NCI-H1105 (cell line): ENCODE measurements at places on chromosomes 1 and 21.

DNA sequence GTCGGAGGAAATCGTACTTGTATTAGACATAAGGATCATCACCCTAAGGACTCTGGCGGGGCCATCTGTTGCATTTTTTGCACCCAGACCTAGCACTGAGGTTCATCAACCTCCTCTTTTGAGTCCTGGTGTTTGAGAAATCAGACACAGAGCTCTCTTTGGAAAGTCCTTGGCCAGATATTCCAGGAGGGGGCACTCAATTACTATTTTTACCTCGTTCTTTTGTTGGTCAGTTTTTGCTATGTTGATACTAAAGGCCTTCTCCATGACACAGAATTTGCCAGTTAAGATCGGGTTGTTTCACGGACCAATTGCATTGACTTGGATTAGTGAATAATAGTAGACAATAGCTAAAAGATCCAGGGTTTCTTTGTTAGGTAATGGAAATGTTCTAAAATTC lies 711.2 kb downstream of the KCNT2 start:
- peak; percentile 1 for DNase-seq

DNA sequence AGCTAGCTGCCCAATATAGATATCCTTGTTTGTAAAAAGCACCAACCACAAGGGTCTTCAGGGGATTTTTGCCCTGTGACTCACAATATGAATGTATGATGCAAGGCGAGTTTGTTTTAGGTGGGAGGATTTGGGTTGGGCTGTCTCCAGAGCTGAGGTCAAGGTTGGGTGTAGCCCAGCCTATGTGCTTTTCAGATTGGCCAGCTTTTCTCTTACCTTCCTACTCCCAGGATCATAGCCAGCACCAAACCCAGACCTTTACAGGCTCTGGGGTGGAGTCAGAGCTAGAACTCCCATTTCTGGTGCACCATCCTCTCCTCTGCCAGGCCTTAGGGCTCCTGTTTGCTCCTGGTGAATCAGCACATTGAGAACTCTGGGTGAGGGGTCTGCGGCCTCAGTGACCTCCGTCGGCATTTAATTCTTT lies 55.6 kb upstream of the GCLM start:
- DNase-seq: no peak

- DNase-seq: no peak
Measured at GRCh38 chr1:218305472-218306064, 20.5 kb downstream of the RRP15 start.

DNA sequence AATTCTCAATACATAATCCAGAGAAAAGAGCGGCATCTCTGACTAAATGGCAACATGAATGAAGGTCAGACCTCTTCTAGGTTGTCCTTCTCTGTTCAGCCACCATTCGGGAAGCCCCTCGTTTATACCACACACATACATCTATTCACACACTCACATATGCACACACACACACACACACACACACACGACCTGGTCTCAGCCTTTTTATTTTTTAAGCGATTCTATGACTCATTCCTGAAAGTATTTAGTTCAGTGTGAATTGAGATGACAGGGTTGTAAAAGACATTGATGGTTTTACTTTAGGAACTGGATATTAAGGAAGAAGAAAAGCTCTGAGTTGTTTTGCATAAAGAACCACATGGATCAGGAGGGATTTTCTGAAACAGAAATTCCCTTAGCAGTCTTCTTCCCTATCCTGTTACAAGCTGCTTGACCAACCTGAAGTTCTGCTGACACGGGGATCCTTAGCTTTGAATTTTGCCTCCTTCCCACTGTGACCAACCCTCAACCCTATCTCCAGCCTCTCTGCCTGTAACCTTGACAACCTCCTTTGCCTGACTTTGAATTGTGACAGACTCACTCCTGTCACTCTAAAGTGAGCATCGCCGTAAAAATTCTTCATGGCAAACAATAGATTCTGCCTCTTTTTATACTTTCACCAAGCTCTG lies 383.1 kb upstream of the ESRRG start:
- DNase-seq: no peak

GRCh38 chr1:72724951-72725861 lies 442.9 kb upstream of the NEGR1 start:
- no peak for DNase-seq

- DNase-seq: no peak
Measured at GRCh38 chr1:210627755-210628154, 299.1 kb downstream of the HHAT start.

GRCh38 chr21:36572039-36572438 lies 92.1 kb upstream of the CLDN14 start:
- no peak for DNase-seq

DNA sequence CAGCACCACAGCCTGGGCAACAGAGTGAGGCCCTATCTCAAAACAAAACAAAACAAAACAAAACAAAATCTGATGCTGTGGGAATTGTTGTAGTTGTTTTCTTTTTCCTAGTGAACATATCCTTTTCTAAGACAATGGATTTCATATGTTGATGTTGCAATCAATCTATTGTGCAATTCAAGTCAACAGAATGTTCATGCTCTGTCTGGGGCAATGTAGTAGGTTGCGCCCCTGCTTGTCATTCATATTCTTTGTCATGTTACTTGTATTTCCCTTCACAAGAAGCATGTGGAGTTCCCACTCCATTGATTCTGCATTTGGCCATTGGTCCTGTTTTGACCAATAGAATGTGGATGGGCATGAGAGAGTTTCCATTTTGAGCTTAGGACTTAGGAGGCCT lies 223.9 kb downstream of the DUSP10 start:
- no peak for DNase-seq

DNA sequence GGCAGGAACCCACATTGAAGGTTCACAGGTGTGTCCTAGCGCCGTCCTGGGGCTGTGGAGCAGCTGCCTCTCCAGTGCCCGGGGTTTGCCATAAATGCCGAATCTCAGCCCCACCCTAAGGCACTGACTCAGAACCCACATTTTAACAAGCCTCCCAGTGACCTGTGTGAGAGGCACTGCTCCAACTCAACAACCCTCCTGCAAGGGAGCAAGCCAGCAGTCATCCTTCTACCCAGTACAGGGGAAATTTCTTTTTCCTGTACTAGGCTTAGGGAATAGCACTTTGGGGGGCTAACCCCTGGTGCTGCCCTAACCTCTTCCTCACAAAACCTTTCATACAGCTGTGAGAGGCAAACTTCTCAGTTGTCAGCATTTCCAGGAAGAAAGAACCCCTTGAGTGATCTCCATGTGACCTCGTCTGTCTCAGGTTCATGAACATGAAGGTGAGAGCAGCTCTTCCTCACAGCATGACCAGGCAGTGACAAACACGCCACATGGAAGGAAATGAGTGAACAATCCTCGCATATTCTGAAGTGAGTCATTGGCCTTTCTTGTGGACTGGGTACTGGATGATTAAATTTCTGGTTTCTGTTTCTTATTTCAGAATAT lies 11.4 kb upstream of the BCAR3 start:
- no peak for DNase-seq

DNA sequence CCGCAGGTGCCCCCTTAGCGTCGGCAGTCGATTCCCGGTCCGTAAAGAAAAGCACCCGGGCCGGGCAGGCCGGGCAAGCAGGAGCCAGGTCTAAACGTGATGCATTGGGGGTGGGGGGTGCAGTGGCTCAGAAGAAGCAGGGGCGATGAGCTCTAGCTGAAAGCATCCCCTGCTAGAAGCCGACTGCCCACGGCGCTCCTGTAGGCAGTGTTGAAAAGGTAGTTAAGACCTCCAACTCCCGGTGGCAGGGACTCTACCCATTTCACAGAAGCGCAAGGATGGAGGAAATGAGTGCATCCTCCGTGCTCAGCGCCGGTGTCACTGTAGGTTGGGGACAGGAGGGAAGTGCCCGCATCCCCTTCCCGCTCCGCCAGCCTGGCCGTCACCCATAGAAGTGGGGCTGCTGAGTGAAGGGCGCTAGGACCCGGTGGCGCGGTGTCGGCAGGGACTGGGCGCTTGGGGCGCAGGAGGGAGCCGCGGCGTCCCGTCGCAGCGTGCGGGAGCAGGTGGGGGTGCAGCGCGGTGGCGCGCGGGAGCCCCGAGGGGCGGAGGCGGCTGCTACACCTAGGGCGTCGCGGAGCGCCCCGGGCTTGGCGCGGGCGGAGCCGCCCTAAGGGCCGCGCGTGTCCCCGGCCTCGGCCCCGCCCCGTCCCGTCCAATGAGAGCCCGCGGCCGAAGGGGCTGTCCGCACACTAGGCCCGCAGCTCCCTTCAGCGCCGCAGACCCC lies at the start of gene WNT2B:
Gene WNT2B (plus strand): TSS at position 688 of the 727 bp plus-strand sequence. CDS start 298 bp downstream, outside the sequence.
- peak; percentile 17 for DNase-seq

DNA sequence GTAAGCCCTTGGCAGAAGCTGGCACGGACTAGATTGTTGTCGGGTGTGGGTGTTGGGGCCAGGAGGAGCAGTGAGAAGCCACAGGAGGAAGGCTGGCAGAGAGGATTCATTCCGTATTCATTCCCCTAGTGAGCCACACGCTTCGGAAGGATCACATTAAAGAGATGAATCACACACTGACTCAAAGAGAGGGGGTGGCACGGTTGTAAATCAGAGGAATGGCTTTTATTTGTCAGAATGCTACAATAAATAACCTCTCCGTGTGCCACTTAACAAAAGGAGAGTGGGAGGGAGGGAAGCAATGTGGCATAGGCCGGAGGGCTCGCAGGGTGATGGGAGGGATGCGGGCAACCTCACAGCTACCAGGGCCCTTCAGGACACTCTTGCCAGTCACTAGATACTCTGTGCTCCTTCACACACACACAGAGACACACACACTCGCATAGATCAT lies 135.5 kb downstream of the HIVEP3 start:
- no peak for DNase-seq

DNA sequence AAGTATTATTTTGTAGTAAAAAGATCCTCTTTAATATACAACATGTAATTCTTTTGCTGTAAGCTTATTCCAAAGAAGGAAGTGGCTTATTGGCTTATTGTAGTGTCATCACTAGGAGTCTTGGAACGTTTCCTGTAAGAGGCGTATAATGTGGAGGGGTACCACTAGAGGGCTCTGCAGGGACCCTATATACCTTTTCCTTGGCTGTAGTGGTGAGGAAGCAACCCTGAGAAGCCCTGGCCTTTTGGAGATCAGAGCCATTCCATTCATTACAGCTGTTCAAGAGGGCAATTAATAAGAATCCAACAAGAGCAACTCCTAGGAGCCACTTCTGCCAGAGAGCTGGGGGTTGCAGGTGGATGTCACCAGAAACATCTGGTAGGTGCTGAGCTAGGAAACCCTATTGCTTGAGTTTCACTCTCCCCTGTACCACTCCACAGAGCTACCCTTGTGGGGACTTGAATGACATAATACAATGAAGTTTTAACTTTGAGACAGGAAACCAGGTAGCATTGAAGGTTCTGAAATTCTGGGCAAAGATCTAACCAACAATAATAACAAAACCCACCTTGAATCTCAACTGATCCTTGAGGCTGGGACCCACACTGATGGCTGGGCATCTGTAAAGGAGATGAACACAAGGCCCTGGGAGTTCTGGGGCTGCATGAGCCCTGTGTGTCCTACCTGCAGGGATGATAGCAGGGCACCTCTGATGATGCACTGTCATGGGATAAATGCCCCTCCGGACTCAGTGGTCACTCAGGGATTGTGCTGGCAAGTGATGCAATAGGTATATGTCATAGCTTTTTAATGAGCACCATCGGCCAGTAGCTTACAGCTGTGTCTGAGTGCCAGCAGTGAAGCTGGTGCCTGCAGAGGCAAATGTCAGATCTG lies 160.2 kb upstream of the COA6 start:
- peak; percentile 24 for DNase-seq

DNA sequence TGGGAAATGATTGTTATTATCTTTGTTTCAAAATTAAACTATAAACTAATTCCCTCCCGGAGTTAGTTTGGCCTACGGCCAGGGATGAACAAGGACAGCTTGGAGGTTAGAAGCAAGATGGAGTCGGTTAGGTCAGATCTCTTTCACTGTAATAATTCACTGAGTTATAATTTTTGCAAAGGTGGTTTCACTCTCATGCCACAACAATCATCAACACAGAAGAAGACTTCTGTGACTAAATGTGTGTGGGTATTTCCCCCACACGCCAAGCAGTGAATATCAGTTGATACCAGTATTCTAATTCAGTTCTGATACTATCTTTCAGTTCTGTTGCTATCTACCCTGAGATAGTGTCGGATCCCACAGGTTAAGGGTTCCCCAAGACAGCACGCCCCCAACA lies 215.1 kb downstream of the S1PR1 start:
- no peak for DNase-seq

- no peak for DNase-seq
Measured at GRCh38 chr1:223225061-223225460, 82.0 kb upstream of the TLR5 start.

- no peak for DNase-seq
Measured at GRCh38 chr1:232667094-232667777, 37.3 kb upstream of the SIPA1L2 start.

- no peak for DNase-seq
Measured at GRCh38 chr1:16189921-16190621, 22.4 kb downstream of the ARHGEF19 start.

- no peak for DNase-seq
Measured at GRCh38 chr1:62299426-62300200, 19.6 kb downstream of the KANK4 start.

DNA sequence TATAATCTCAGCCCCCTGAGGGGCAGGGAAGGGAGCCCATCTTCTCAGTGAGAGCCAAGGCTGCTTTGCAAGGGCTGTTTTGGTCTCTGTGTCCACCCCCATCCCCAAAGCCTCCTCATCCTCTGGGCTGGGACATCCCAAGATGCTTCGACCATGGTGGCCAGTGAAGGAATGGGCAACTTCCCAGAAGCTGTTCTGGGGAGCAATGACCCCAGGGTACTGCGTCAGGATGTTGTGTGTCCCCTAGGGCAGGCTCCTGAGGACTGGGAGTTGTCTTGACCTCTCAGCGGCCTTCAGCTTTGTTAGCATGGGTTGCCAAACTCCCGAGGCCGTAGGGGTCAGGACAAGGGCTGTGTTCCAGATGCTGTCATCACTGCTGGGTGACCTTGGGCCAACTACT lies 238.4 kb upstream of the POU3F1 start:
- no peak for DNase-seq

- no peak for DNase-seq
Measured at GRCh38 chr1:25658791-25659431, 42.3 kb downstream of the MAN1C1 start.

DNA sequence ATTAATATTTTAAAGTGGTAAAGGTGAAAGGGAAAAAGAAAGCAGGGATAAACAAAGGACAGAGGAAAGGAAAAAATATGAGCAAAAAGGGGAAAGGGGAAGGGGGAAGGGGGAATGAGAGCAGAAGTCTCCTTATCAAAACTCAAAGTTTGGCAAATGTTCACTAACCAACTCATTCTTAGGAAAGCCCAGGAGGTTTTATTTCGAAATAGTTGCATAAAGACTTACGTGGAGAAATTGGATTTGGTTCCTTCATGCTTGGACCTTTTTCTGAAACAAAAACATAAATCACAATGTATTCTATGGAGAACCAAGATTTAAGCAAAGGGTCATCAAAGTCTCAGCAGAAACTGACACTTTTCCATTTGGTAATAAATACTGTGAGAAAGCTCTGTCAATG lies 188.1 kb downstream of the TGFBR3 start:
- DNase-seq: no peak

DNA sequence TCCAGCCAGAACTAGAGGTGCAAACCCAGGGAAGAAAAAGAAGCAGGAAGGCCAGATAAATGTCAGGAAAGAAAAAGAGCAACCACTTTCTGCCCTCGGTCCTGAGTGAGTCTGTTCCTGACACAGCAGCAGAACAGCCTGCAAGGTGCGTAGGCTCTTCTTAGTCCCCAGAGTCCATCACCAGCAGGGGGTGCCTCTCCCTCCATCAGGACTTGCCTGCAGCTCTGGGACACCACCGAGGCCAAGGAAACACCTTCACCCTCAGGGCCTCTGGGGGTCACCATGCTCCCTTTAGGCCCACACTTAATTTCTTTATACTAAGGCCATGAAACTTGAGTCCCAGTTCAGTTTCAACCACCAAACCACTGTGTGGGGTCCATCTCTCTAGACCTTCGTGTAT lies 43.7 kb upstream of the NFASC start:
- DNase-seq: no peak

- DNase-seq: no peak
Measured at GRCh38 chr1:101474039-101474665, 237.3 kb downstream of the S1PR1 start.
